Daoy (cell line): ENCODE measurements at places on chromosomes 11 and 22. TPM values are rescaled to one million over a fixed set of nuclear protein-coding genes. Genes with fewer than 3 reads are reported as not detected.
A peak's percentile ranks its signal among the peaks of the same experiment; 100 is the strongest.

The RAC2 gene
- total RNA-seq: 40.5 and 59.0 TPM in 2 replicates

The MS4A12 gene
- total RNA-seq: not detected in 2 replicates

DNA sequence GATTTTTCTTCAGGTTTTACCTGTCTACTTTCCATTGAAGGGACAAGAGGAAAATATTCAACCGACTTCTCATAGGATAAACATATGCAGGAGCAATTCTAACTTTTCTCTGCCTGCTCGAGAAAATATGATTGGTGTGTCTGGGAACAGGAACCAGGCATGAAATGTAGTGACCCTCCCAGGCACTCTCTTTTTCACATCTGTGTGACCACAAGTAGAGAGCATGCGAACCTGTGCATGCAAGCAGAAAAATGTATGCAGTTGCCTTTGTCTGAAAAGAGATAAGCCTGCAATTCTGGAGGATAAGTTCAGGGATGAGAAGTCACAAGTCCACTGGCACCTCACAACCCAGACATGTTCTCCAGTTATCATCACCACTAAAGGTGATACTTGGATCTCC, 583.5 kb upstream of the FAT3 start:
- no peak for DNase-seq

The OR52I1 gene
- not detected in 2 replicates for total RNA-seq

DNA sequence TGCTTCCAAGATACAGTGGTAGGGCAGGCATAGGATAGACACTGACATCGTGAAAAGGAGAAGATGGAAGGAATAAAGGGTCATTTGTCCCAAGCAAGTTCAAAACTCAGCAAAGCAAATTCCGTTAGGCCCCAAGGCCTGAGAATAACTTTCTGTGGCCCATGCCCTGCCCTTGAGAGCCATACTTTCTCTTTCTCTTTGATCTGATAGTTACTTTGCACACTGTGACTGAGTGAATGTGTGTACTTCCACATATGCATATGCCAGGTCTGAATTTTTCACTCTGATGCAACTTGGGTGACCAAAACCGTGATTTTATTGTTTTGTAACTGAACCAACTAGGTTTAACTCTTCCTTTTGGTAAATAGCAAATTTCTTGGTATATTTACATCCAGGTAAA, 371.5 kb downstream of the RAB38 start:
- DNase-seq: no peak

The CECR2 gene
- 2.3 and 2.6 TPM in 2 replicates for total RNA-seq

- no peak for DNase-seq
Measured at GRCh38 chr11:87223816-87224215, 186.1 kb downstream of the TMEM135 start.

DNA sequence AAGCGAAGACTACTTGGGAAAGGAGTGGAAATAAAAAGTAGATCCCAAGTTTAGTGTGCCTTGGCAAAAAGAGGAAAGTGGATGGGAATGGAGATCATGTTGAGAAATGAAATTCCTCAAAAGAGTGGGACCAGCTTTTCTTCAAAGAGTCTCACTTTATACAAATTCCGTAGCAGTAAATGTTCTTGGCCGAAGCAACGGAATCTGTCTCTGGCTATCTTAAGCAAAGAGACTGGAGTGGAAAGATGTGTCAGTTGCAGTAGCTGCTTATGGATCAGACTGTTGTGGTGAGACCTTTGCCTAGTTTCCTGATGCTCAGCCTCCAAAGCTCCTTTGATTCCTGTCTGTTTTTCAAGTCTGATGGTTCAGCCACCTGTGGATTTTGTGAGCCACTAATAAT, 73.6 kb downstream of the CSTPP1 start:
- DNase-seq: no peak

GRCh38 chr11:61607426-61607825, 26.6 kb upstream of the SYT7 start:
- DNase-seq: no peak

The RIMBP3B gene
- total RNA-seq: 0.12 and 0.63 TPM in 2 replicates

DNA sequence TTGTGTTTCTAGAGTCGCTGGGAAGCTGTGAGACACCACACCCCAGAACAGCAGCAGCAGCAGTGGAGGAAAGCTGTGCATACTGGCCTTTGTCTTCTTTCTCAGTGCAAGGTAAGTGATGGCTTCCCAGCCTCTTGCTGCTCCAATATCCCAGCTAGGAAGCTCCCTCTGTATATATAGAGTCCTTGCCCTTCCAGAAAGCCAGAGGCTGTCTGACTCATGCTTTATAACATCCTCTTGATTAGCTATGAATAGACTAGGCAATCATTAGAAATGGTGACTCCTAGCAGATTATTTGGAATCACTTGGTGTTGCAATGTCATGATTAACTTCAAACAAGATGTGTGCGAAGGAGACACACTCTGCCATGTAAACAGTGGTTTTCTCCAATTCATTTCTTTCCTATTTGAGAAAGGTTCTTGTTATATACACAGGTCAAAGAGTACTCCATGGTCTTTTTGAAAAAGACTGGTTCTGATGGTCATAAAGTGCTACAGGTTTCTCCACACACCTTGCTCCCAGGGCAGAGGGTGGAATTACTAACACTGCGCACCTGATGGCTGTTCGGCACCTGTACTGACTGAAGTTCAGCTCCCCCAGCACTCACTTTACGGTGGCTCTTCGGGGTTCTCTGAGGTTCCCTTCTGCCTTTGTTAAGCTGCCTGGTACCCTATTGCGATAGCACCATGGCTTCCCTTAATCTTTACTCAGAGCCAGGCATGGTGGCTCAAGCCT, at the start of gene MMP1:
Gene MMP1, minus strand, starts transcription at position 149 of the 735 bp plus-strand sequence. Its CDS starts 68 bp downstream, at position 81.
- DNase-seq: peak; percentile 14

DNA sequence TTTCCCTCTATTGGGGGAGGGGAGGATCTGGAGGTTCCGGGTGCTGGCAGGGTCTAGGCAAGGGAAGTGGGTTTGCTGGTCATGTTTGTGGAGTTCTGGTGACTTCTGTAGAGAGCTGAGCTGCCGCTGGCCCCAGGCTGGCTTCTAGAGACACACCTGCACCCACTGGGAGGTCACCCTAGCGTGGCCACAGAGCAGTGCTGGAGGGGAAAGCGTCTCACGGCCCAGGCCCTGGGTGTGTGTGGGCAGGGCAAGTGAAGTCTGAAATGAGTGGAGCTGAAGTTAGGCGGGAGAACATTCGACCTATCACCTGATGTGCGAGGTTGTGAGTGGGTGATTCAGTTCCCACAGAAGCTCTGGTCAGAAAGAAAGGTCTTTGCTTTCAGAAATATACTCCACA, 27.9 kb downstream of the SMIM38 start:
- no peak for DNase-seq

The PLAAT4 gene
- 18.3 and 29.6 TPM in 2 replicates for total RNA-seq

The EHF gene
- 0.57 and 1.1 TPM in 2 replicates for total RNA-seq

DNA sequence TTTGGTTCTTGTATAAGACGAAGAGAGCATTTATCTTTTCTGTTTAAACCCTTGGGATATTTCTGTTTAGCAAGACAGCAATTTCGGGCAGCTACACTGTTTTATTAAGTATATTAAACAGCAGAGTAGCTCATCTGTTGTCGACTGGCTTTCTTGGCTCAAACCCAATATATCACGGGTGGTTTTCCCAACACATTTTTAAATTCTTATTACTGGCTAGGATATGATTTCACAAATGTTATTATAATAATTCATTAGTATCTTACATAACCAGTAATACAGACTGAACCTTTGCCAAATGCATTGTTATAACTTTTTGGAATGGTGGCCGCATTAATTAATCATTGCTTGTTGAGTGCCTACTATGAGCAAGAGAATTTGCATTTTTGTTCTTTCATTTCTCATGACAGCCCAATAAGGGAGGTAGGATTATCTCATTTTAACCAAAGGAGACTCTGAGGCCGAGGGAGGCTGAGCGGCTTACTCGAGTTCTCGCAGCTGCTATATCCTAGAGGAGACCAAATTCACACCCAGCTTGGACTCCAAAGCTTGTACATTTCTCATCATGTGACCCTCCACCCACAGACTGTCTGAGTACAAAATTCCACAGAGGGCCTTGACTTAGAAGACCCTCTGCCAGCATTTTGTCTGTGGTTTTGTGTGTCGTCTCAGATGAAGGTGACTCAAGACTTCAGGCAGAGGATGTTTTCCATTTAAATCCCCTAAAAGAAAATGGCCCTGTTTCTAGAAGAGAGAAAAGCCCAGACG, 304.9 kb downstream of the NTM start:
- DNase-seq: peak; percentile 56

DNA sequence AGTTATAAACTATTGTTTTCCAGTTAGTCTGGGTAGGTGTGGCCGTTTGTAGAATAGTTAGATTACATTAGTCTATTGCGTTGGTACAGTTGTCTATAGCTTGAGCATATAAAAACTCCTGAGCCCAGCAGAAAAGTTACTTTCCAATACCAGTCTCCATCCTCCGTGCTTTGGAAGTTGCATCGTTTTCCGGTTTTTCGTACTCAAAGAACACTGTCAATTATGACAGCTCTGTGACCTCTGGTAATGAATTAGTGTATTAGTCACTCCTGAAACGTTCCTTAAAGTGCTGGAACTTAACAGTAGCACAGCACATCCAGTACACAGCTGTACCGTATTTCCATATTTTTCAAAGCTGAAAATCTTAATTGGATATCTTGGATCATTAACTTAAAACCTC, 808 bp upstream of the MSANTD2 start:
- peak; percentile 37 for DNase-seq

DNA sequence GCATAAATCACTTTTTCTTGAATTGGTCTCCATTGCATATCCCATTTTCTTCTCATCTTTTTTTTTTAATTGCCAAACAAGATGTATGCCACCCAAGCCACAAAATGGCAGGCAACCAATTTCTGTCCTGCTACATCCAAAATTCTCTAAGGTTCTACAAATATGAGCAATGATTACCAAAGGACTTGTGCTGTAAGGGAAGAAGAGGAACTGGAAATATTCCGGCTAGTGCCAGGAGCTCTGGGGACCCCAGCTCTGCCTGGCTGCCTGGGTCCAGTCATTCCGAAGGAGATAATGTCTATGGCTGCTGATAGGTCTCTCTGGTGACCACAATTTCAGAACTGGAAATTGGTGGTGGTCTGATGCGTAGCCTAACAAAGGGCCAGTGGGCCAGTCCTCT, 17.1 kb upstream of the SNX32 start:
- no peak for DNase-seq

GRCh38 chr11:3799143-3799542, 1.8 kb upstream of the NUP98 start:
- no peak for DNase-seq

DNA sequence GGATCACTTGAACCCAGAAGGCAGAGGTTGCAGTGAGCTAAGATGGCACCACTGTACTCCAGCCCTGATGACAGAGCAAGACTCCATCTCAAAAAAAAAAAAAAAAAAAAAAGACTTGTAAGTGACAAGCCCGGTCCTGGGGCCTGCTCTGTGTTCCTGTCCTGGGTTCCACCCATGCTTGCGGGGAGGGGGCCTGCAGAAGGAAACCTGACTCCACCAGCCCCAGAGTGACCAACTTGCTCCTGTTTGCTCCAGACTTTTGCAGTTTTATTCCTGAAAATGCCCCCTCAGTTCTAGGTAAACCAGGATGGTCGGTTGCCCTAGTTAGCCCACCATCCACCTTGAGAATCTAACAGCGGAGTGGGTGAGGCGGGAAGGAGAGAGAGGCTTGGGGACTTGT, 10.1 kb upstream of the LRP5 start:
- DNase-seq: no peak

DNA sequence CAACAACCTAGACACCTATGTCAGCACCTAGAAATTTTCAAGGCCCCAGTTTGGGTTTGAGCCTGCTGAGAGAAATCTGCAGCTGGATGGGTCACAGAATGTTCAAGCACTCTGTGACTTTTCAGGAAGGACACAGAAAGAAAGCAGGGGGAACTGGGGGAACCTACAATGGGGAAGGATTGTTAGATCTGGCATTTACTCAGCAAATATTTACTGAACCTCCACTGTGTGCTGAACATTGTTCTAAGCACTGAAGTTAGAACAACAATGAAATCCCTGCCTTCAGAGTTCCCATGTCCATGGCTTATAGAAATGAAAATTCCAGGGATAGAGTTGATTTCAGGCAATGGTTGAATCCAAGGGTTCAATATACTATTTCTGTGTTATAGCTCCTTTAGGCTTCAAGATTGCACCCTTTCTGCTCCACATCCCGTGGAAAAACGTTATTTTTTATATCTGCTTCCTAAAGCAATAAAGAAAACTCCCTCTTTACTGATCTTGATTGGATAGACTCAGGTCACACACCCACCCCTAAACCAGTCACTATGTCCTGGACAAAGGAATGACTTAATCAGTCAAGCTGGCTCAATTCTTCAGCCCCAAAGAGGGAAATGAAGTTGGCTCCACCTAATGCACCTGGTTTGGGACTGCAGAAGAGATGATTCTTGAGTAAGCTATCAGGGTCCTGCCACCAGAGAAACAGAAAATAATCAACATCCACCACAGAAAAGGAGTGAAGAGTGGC, 95.1 kb downstream of the OR5AK2 start:
- DNase-seq: no peak

DNA sequence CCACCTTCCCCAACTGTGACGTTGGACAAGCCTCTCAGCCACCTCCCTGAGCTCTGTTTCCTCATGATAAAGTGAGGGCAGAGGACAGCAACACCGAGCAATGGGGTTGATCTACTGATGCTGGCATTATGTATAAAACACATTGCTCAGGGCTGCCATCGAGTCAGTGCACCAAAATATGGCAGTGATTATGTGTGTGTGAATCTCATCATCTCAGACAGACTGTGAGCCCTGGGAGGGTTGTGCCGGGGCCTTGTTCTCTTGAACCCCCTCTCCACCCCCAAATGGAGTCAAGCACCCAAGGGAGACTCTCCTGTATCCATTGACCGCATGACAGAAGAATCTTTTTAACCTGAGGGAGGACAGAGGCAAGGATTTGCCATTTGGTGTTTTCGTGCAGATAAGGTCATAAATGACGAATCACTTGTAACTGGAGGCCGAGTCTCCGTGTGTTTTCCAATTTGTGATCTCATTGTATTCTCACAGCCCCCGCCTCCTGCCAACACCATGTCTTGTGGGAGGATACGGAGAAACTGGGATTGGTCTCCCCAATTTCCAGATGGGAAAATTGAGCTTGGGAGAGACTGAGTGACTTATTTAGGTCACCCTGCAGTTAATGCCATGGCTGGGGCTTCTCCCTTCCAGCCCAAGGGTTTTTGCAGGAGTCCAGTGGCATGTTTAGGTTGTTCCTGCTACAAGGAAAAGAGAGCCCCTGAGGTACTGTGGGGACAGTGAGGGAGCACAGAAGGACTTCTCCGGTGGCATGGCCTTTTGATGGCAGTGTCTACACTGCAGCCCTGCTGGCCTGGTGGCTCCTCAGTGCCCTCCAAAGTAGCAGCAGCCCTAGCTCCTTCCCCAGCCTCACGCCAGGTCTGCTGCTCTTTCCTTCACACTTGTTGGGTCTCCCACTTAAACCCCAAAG, 52.4 kb downstream of the CHRDL2 start:
- no peak for DNase-seq
